NCI-H1694 treated with DMSO at 0.1 percent for 48 hours (cell line): ENCODE measurements at places on chromosomes 13 and 19.

- no peak for DNase-seq
Measured at GRCh38 chr13:74388626-74389025, 254.4 kb upstream of the KLF12 start.

DNA sequence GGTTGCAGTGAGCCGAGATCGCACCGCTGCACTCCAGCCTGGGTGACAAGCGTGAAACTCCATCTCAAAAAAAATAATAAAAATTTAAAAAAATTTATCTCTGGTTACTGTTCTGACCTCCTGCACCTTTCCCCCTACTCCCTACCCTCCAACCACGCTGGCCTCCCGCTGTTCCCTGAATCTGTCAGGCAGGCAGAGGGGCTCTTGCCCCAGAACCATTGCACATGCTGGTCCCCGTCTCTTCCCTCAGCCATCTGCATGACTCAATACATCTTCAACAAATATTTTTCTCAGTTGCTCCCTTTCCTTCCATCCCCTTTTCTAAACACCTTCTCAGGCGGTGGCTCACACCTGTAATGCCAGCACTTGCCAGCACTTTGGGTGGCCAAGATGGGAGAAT lies 1.1 kb upstream of the FAM187B start:
- DNase-seq, result no peak

DNA sequence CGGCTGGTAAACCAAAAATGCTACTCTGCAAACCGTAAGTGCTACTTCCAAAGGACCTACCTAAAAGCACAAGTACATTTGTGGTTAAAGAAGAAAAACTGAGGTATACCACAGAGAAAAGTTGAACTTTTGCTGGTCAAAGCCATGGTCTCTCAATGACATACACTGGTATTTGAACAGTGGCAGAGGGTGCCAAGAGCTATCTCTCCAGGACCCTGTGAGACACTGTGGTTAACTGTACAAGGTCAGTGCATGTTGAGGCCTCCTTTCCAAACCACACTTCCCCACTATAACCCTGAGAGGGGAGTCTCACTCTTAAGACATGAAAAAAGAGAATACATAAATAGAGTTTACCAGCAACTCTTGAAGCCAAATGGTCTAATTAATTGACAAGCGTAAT lies 49.5 kb downstream of the COL4A1 start:
- DNase-seq, result no peak

DNA sequence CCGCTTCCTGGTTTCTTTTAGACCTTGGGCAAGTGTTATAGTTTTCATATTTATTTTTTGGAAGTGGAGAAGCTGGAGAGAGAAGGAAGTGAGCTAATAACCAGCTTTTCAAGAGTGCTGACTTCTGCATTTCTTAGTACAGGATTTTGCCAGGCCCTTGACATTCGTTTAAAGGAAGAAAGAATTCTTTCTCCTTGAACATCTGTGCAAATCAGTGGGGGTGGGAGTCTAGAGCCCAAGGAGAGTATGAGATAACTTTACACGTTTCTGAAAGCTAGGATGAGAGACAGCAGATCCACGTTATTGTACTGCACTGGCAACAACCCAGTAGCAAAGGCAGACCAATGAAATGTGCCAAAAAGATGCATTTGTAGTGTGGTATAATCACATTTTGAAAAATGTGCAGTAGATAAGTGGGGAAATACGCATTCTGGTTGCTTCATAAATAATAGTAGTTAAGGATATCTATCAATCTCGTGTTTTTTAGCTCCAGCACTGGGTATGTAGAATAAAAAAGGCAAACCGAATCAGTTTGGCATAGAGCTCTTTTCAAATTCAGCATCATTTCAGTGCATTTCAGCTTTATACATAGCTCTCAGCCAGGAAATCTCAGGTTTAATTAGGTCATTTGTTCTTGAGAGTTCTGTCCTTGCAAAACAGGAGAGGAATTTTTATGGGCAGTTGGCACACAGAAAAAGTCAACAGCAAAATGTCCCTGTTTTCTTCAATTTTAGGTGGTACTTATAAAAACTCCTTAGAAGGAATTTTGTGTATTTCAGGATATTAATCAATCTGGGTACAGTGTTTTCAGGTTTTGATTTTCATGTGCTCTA lies 4.3 kb downstream of the RNF113B start:
- DNase-seq, result no peak

GRCh38 chr13:79455331-79455730 lies 25.6 kb upstream of the NDFIP2 start:
- no peak for DNase-seq
